Aorta (tissue), 5 donors: ENCODE measurements at places on chromosomes 3 and 15. TPM values are rescaled to one million over a fixed set of nuclear protein-coding genes. Genes with fewer than 3 reads are reported as not detected.

LSAMP gene
- 0.88 TPM for total RNA-seq

CAMK1 gene
- 40.2 TPM for total RNA-seq

GADL1 gene
- total RNA-seq = 2.0 TPM

PARP15 gene
- 2.3 TPM for total RNA-seq

NPAP1 gene
- total RNA-seq = not detected

ALPK3 gene
- total RNA-seq = 77.0 TPM

SH3GL3 gene
- total RNA-seq = 0.48 TPM

IGF2BP2 gene
- total RNA-seq = 10.0 TPM

RAB7A gene
- 202 TPM for total RNA-seq
